ENCODE measurements at places on chromosomes 4 and X. TPM values are rescaled to one million over a fixed set of nuclear protein-coding genes. Genes with fewer than 3 reads are reported as not detected.

The OPHN1 gene
- total RNA-seq: 6.3 TPM

The HDX gene
- total RNA-seq: 1.2 TPM

The ODAPH gene
- total RNA-seq: not detected

The SPANXN4 gene
- total RNA-seq: not detected

The HS6ST2 gene
- total RNA-seq: 17.4 TPM

The FMR1 gene
- total RNA-seq: 29.9 TPM

The TMEM35A gene
- not detected for total RNA-seq

The RAI2 gene
- not detected for total RNA-seq

The ZAR1 gene
- total RNA-seq: 1.1 TPM

The ADGRL3 gene
- 5.0 TPM for total RNA-seq

The ADAM29 gene
- not detected for total RNA-seq

The GPR143 gene
- total RNA-seq: not detected

The SPACA5 gene
- not detected for total RNA-seq

The CLDN22 gene
- total RNA-seq: not detected

The SUPT20HL2 gene
- total RNA-seq: not detected

The CCKAR gene
- not detected for total RNA-seq

The AMER1 gene
- 5.2 TPM for total RNA-seq

The DGKK gene
- not detected for total RNA-seq

The TLR10 gene
- 0.05 TPM for total RNA-seq

The NKX6-1 gene
- total RNA-seq: 2.1 TPM

The CA5B gene
- total RNA-seq: 12.6 TPM

The HOPX gene
- not detected for total RNA-seq

The SPOCK3 gene
- 1.4 TPM for total RNA-seq

The GABRE gene
- total RNA-seq: 1.4 TPM

The PTCHD1 gene
- not detected for total RNA-seq

The ZNF630 gene
- total RNA-seq: 0.38 TPM

The ADH1B gene
- not detected for total RNA-seq

The TEX13B gene
- total RNA-seq: not detected

The COL25A1 gene
- not detected for total RNA-seq

The ZDHHC9 gene
- 7.7 TPM for total RNA-seq

The HTN1 gene
- total RNA-seq: not detected

The FREM3 gene
- total RNA-seq: not detected
